IMR-90 (cell line): ENCODE measurements at places on chromosomes 16 and 17. TPM values are rescaled to one million over a fixed set of nuclear protein-coding genes. Genes with fewer than 3 reads are reported as not detected.

Gene SNX20
- total RNA-seq: not detected in 2 replicates

Gene NACA2
- not detected in 2 replicates for total RNA-seq

DNA sequence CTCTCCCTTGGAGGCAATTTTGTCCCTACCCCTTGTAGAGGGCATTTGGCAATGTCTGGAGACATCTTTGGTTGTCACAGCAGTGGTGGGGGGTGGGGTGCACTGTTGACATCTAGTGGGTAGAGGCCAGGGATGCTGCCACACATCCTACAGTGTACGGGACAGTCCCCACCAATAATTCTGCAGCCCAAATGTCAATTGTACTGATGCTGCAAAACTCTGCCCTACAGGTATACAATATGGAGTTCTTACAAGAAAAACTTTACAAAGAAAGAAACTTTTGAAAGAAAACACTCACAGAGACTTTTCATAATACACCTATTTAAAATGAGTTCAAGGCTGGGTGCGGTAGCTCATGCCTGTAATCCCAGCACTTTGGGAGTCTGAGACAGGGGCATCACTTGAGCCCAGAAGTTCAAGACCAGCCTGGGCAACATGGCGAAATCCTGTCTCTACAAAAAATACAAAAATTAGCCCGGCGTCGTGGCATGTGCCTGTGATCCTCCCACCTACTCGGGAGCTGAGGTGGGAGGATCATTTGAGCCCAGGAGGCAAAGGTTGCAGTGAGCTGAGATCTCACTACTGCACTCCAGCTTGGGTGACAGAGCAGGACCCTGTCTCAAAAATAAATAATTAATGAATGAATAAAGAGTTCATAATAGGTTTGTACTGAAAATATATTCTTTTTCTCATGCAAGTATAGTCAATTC is 59.4 kb downstream of the EMP2 start:
- H3K4me3 ChIP-seq: no peak overlapping the region
- no peak for DNase-seq
- no peaks in the 10 kb centered on the region for H3K27me3 ChIP-seq
- no peaks in the 10 kb centered on the region for H3K36me3 ChIP-seq

DNA sequence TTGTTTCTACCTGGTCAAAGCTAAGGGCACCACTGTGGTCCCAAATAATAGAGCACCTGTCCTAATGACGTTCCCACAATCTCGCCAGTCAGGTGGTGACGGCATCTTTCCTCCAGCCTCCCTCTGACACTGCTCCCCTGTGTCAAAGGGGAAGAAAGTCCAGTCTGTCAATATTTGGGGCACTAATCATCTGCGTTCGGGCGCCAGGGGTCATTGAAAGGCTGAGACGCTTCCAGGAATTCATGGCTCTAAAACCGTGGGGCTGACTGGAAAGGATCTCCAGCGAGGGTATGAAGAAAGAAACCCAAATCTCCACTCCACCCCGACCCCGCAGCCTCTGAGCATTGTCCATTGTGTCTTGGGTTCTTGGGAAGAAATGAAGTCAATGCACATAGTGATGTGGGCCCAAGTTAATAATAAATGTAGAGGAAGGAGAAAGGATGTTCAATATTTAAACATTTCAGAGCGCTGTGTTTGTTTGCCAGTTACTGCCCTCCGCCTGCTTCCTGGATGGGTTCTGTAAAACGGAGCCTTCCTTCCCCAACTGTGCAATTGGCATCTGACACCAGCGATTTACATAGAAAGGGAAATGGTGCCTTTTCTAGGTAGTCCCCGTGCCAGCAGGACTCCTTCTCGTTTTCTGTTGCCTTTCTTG is 103.2 kb downstream of the SOCS1 start:
- H3K36me3 ChIP-seq: no peaks in the 10 kb centered on the region
- H3K4me3 ChIP-seq: no peak overlapping the region
- H3K27ac ChIP-seq: no peak overlapping the region
- DNase-seq: no peak
- no peaks in the 10 kb centered on the region for H3K27me3 ChIP-seq

DNA sequence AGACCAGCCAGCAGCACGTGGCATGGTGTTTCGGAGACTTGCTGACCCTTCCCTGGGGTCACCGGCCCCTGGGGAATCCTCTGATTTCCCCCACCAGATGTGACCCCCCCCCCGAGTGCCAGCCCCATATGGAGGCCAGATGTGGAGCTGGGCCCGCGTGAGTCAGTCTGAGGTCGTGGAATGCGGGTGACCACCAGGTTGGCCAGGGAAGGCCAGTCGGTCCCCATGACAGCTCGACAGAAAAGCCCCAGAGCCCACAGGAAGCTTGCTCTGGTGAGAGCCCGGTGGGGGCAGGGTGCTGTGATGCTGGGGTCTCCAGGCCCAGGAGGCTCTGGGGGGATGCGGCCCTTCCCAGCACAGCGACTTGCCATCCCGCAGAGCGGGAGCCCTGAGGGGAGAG is 209.0 kb downstream of the NTN1 start:
- DNase-seq: peak; percentile 23
- H3K27me3 ChIP-seq: no peaks in the 10 kb centered on the region; the same call in 1 of the 2 replicates
- H3K36me3 ChIP-seq: no peaks in the 10 kb centered on the region
